IPS DF 6.9 (cell line): ENCODE measurements at places on chromosomes 13 and 19.
A peak's percentile ranks its signal among the peaks of the same experiment; 100 is the strongest.

DNA sequence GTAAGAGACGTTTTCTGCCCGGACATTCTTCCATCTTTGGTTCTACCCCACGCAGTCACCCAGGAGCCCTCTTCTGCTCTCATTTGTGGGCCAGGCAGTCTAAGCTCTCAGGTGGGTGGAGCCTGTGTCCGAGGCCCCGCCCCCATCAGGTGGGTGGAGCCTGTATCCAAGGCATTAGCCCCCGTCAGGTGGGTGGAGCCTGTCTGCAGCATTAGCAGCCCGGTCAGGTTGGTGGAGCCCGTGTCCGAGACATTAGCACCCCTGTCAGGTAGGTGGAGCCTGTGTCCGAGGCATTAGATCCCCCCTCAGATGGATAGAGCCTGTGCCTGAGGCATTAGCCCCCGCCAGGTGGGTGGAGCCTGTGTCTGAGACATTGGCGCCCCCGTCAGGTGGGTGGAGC lies 45.5 kb upstream of the C13orf46 start:
- no peak for DNase-seq

DNA sequence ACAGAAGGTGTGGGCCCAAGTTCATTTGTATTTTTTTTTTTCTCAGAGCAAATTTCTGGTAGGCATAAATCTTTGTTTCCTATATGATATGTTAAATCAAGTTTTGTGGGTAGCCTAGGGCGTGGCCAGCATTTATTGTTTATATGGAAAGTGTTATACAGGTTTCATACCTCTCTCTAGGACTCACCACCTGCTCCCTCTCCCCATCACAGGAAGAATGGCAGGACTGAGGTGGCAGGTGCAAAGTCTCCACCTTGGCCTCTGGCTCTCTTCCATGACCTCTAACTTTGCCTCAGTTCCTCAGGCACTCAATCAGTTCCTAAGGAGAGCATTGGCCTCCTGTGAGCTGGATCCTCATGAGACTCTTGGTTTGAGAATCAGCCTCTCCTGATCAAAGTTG lies 172.3 kb upstream of the TSC22D1 start:
- DNase-seq, result no peak

DNA sequence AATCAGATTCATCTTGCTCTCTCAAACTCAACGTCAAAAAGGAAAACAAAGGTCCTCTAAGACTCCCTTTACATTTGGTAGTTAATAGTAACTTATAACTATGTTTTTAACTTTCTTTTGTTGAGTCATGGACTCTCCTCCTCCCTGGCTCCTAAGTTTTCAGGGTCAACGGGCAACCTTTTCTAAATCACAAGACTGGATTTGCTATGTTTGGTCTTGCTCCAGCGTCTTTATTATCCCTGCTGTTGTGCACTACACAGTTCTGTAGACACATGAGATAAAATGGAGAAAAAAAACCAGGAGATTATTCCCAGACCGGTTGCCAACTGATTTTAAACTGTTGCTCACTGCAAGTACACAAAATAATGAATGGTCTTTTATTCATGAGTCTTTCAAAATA lies 1.9 kb upstream of the ITM2B start:
- DNase-seq, result no peak

GRCh38 chr19:30711826-30712225 lies 339.6 kb downstream of the ZNF536 start:
- DNase-seq, result no peak

GRCh38 chr13:28161370-28161769 lies 23.0 kb downstream of the PAN3 start:
- DNase-seq, result no peak

DNA sequence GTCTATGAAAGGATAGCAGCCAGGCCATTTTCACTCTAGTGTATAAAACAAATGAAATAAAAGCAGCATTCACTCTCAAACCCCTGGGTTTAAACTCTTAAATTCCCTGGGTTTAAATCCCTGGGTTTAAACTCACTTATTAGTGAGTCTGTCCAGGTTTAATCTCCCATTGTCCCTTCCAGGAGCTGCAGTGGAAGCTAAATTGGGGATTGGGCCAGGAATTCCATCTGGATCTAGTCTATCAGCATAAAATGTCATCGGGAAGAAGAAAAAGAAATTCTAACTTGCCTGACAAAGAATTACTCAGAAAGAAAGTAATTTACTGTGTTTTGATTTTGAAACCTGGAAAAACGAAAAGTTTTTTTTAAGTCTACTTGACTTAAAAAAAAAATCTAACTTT lies 54.8 kb downstream of the FRY start:
- DNase-seq, result no peak

DNA sequence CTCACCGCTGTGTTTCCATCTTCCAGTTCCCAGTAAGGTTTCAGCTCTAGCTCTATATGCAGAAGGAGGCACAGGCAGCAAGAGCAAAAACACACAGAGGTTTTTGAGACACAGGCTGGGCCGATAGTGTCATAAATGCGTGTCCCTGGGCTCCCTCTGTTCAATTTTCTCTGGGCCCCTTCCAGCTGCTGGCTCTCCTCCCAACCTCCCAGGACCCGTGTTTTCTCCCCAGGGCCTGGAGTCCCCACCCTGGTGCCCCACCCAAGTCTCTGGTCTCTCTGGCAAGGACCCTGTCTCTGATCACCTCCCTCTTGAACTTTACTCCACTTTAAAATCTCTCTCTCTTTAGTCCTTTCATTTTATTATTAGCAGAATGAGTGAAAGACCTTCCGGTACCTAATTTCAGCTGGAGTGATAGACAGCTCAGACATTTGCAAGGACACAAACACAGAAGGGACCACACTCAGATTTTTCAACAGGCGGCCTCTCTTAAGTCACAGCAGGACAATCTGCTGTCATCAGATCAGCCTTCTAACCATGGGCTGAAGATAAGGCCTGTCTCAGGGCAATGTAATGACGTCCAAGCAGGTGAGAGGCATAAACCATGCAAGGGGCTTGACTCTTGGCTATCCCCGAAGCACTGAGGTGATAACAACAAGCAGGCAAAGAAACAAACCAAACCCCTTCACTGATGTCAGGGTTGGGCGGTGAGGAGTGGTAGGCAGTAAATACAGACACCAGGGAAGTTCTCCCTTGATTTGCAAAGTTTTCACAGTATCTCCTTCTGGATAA lies 190.0 kb upstream of the IRS2 start:
- DNase-seq, result no peak

GRCh38 chr19:728011-728410 lies 19.3 kb downstream of the PALM start:
- DNase-seq, result no peak

- DNase-seq, result no peak
Observed at GRCh38 chr19:47143322-47144073, 12.9 kb downstream of the SAE1 start.

DNA sequence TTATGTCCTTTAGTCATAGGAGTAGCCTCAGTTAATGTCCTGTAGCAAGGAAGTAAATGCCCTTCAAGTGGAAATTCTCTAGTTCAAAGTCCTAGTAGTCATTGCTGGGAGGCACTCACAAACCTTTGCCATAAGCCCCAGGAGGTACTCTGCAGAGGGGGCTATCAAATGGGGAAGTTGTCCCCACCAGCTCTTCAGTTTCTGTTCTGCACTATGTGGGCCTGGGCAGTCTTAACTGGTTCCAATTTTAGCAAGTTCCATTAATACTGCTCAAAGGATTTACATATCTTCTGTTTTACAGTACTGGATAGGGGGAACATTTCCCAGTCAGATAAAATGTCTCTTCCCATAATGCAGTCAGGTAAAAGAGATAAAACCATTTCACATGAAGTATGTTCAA lies 101.3 kb downstream of the B3GLCT start:
- DNase-seq, result no peak

DNA sequence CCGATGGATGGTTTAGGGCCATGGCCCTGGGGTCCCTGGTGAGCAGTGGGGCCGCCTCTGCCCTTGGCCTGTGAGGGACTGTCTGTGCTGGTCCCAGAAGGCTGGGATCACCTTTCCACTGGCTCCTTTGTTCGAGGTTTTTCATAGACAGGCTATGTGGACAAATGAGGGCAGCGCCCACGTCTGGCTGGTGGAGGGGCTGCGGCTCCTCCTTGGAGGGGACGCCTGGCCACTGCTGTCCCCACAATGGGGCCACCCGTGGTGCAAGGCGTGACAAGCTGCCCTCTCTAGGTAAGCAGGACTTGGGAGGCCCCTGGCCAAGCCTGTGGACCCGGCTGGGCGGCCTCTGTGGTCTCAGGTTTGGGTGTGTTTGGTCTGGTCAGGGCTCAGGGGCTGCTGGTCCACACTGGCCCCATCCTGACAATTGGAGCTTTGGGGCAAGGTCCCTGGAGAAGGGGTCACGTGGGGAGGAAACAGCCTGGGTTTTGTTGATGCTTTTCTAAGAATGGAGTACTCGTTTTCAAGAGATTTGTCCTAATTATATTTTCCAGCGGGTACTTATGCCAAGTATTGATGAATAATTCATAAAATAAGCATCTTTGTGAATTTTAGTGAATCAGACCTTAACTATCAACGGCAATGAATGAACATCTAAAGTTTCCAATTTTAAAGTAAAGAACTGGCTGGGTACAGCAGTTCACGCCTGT lies 33.3 kb downstream of the MCF2L start:
- DNase-seq, result no peak

DNA sequence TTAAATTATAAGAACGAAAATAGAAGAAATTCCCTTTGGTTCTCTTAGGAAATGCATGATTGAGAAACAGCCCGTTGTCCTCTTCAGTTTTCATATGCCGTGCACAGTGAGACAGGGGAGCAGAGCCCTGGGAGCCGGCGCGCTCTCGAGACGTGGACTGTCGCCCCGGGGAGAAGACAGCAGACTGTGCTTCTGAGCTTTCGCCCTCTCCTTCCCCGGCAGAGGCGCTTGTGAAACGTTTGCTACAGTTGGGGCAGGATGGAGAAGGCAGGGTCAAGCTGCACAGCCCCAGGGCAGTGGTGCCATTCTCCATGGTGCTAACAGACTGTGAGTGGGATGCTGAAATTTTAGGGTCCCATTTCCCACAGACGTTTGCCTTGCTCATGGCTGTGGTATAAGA lies 192.2 kb upstream of the KL start:
- no peak for DNase-seq

GRCh38 chr13:28819046-28819730 lies 951 bp upstream of the MTUS2 start:
- no peak for DNase-seq

- DNase-seq, result no peak
Observed at GRCh38 chr13:71924931-71925330, 57.9 kb upstream of the DACH1 start.

- DNase-seq, result no peak
Observed at GRCh38 chr13:50156140-50156539, 140.9 kb downstream of the KCNRG start.

GRCh38 chr19:10553943-10554381 lies 10.3 kb downstream of the ATG4D start:
- DNase-seq, result no peak

DNA sequence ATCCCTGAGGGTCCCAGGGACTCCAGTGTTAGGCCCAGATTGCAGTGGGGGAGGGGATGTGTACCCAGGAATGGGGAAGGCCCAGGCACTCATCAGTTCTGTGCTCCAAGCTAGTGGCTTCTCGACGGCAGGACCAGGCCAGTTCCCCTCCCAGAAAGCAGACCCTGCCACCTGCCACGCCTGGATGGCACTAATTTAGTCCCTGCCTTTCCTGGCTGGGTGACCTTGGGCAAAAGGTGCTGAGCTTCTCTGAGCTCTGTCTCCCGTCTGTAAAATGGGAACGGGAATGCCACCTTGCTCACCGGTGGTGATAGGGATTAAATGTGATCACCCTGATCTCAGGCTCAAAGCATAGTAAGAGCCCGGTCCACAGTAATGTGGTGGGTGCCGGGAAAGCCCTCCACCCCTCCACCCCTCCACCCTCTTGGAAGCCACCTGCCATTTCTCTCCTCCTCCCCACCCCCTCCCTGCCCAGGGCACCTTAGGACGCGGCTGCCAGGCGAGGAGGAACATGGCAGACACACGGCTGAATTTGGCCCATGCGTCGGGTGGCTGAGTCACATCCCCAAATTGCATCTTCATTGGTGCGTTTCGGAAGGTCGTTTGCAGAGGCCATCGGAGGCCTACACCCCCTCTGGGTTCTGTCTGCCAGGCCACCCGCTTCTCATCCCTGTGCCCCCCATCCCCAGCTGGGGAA lies 2.3 kb downstream of the KCNN1 start:
- no peak for DNase-seq

GRCh38 chr13:97194479-97194878 lies 27.7 kb upstream of the MBNL2 start:
- DNase-seq, result no peak

GRCh38 chr13:113483504-113484293 lies 6.8 kb downstream of the DCUN1D2 start:
- no peak for DNase-seq

DNA sequence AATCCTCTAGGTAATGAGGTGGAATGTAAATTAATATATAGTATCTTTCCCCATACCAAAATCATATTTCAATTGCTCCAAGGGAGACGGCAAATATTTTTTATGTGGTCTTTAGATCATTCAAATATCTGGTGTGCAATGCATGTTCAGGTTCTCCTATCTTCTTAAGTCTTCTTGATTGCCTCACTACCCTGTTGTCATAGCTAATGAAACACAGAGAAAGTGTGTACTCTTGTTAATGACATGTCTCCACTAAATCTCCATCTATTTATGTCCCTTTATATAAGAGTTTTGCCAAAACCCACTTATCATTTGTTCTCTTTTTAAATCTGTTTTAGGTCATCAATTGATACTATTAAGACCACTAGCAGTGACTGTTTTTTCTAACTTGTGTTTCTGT lies 6.6 kb downstream of the STARD13 start:
- DNase-seq, result no peak

- DNase-seq, result peak; percentile 82
Observed at GRCh38 chr19:41449079-41449864, 6.3 kb downstream of the ERICH4 start.

DNA sequence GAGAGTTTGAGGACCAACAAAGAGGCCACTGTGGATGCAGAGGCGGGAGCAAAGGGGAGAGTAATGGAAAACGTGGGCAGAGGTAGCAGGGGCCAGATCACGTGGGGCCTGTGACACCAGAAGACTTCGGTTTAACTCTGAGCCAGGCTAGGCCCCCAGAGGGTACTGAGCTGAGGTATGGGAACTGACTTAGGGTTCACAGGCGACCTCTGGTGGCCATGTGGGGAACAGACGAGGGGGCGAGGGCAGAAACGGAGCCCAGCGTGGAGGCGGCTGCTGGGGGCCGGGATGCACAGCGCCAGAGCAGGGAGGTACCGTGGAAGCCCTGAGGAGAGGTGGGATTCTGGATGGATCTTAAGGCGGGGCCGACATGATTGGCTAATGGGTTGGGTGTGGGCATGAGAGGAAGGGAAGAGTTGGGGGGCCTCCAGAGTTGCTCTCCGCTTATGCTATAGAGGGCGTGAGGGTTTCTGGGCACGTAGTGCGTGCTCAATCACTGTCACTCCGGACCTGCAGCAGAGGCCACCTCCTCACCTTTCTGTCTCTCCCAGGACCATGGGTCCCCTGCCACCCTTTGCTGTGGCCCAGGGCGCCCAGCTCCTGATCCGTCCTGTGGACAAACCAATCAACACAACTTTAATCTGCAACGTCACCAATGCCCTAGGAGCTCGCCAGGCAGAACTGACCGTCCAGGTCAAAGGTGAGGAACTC lies 13.7 kb downstream of the PVR start:
- DNase-seq, result no peak

GRCh38 chr19:4539693-4540581 lies at the start of gene LRG1:
Gene LRG1, minus strand, starts transcription at chr19:4540036. Its CDS starts 23 bp downstream, at chr19:4540013.
- no peak for DNase-seq
